ENCODE measurements at places on chromosomes 6 and 20.
A peak's percentile ranks its signal among the peaks of the same experiment; 100 is the strongest.

GRCh38 chr6:133225560-133225959 lies 15.6 kb upstream of the EYA4 start:
- no peak for DNase-seq

DNA sequence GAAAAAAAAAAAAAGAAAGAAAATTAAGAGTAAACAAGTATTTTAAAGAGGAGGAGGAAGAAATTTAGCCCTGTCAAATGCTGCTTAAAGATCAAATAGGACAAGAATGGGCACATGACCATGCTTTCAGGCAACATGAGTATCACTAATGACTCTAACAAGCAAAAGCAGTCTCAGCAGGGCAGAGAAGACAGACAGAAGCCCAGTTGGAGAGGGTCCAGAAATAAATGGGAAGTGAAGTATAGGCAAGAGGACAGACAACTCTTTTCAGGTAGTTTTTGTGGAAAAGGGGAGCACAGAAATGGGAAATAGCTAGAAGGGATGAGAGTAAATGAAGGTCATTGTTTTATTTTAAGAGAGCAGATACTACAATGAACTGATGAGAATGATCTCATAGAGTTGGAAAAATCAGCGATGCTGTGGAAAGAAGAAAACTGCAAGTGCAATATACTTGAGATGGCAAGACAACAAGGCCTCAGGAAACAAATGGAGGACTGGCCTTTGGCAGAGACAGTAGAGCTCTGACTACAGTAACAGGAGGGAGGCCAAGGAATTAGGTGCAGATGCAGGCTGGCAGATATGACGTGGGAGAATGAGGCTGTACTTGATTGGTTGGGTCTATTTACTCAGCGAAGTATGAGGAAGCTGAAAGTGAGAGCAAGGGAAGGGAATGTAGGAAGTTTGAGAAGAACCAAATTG lies 40.3 kb downstream of the KIF6 start:
- peak; percentile 40 for DNase-seq

- DNase-seq: no peak
Observed at GRCh38 chr6:136773473-136773796, 18.8 kb downstream of the MAP3K5 start.

DNA sequence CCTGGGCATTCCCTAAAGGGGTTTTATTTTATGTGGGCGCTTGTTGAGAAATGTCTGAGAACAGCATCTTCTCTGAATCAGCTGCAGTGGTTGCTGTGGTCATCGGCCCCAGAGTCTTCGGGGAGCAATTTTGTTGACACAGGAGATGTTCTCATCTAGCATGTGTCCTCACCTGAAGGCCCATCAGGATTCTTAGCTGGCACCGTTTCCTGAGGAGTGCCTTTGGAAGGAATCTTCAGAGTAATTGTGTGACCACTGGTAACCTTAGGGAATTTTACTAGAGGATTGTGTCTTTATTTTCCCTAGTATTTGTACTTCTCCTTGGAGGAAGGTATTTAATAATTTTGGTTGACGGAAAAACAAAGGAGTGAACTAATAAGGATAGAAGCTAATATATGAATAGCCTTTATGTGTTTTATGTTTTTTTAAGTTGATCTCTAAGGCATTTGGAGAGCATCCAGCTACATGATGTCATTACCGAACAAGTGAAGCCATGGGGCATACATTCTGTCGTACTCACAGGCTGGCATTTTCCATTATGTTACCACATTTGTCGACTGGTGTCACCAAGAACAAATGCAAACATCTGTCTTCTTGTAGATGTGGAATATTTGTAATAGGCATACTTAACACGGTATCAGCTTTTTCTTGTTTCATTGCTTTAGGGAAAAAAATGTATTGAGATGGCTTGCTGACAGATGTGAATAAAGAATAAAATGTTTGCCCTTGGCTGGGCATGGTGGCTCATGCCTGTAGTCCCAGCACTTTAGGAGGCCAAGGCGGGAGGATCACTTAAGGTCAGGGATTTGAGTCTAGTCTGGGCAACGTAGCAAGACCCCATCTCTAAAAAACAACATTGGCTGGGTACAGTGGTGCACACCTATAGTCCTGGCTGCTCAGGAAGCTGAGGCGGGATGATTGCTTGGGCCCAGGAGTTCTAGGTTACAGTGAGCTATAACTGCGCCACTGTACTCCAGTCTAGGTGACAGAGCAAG lies 41.9 kb downstream of the TULP4 start:
- DNase-seq: no peak

DNA sequence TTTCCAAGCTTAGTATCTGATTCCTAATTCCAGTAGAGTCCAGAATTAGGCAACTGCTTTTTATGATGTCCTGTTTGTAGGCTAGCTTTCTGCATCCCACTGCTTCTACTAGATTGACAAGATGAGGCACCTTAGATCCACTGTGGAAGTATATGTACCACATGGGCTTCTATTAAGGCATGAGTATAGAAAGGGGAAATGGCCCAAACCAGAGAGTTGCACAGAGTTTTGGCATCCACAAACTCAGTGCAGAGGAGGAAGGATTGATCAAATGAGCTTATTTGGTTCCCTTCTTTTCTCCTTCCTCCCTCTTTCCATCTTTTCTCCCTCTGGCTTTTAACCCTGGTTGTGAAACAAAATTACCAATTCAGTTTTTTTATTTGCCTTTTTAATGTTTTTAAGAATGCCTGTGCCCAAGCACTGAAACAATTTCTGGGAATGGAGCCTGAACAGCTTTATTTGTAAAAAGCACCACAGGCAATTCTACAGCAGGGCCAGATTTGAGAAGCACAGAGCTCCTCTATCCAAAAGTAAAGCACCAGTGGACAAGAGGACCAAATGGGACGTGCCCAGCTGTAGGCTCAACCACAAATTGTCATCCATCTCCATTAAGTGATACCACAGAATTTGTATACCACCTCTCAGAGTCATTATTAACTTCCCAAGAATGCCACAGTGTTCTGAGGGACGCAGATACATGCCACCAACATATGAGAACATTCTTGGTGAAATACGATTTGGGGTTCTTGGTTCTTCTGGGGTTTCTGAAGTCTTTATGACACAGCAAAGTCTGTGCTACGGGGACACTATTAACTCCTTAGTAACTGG lies 969.1 kb downstream of the KIF16B start:
- DNase-seq: no peak

- DNase-seq: no peak
Observed at GRCh38 chr6:132887204-132887603, 72.8 kb downstream of the RPS12 start.

Measured in COLO829 (cell line).